ENCODE measurements at places on chromosomes 5 and 9.

GRCh38 chr5:78649211-78649695 is 681 bp upstream of the LHFPL2 start:
- DNase-seq = no peak

- DNase-seq = no peak
Measured at GRCh38 chr5:172795318-172795977, 24.5 kb upstream of the DUSP1 start.

- no peak for DNase-seq
Measured at GRCh38 chr9:72399391-72399790, 34.4 kb upstream of the ZFAND5 start.

- DNase-seq = no peak
Measured at GRCh38 chr9:4662989-4663792, 1.1 kb downstream of the PLPP6 start.

DNA sequence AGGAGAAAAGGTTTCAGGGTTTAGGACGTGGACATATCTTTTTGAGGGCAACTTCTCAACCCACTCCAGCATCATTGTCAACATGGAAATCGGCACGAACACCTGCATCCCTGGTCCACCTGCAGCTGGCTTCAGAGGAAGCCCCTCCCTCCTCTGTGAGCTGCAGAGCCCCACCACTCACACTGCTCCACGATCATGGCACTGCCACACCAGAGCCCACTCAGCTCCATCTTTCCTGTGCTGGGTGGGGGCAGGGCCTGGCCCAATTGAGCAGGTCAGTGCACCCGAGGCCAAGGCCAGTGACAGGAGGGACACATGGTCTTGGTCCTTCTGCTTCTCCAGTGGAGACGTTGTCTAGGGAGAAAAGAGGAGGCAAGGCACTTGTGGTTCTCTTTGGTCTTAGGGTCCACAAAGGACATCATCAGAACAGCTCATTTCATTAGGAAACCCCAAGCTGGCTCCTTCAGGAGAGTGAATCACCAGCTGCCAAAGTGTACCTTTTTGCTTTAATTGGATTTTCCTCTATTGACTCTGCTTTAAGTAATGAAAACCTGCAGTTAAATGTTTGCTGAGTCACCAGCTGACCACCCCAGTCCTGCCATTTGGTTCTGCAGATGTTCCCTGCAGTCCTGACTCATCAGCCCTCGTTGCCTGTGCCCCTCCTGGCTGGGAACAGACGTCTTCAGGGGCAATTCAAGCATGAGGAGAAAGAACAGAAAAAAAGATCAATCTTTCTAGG is 56.2 kb downstream of the UBE2QL1 start:
- no peak for DNase-seq

DNA sequence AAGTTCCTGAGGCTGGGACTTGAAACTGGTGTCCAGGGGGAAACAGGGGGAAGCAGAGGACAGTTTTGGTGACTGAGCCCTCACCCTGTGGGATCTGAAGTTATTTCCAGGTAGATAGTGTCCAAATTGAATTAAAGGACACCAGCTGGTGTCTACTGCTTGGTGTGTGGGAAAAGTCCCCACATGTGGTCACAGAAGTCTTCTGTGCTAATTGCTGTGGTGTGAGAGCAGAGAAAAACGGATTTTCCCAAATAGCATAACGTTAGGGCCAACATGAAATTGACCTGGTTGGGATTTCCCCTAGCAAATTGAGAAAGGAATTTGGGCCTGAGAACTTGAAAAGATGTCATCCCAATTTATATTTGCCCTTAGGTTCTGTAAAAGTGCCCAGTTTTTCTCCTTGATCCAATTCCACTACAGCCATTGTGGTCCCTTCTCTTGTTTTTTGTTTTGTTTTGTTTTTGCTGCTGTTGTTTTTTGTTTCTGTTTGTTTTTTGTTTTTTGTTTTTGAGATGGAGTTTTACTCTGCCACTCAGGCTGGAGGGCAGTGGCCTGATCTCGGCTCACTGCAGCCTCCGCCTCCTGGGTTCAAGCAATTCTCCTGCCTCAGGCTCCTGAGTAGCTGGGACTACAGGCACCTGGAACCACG is 5.6 kb upstream of the STARD4 start:
- no peak for DNase-seq

DNA sequence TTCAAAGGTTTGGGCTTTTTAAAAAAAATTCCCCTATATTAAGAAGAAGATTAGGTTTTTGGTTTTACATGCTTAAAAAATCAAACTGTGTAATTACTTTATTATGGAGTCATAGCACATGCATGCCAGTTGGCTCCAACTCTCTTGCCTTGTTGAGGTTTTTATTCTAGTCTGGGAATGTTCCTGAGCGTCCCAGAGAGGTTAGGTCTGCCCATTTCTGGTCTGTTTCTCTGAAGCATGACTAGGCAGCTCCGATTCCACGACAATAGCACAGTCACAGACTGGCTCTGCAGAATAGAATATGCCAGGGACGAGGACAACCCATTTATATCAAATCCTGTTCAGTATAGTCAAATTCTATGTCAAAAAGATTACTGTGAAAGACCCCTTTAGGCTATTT is 217.0 kb downstream of the PCSK5 start:
- no peak for DNase-seq

DNA sequence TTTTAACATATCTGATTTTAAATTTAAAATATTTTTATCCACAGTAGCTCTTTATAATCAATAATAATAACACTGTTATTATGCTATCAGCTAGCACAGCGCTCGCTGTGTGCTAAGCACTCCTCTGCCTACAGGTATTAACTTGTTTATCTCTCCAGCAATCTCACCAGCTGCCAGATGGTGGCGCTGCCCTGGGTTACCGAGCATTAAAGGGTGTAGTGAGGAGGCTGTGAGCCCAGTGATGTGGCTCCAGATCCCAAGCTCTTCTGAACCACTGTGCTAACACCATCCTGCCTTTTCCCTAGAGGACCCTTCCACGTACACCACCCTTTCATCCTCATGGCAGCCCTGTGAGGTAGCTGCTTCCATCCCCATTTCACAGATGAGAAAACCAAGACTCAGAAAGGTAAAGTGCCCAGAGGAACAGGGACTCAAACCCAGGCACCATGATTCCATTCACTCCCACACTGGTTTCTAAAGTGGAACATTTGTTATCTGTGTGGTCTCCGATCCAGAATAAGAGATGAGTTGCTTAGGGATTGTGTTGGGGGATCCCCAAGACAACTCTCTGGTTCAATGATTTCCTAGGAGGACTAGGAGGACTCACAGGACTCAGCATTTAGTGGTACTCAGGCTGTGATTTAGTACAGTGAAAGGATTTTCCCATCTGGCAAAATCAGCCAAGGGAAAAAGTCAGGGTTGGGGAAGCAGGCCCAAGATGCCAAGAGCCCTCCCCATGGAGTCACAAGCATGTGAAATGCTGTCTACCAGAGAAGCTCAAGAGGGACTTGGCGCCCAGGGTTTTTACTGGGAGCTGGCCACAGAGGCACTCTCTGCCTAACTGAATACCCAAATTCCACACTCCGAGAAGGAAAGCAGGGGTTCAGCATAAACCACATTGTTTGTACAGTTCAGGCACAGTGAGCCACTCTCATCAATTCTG is 7.0 kb downstream of the IGFBPL1 start:
- peak; percentile 57 for DNase-seq

DNA sequence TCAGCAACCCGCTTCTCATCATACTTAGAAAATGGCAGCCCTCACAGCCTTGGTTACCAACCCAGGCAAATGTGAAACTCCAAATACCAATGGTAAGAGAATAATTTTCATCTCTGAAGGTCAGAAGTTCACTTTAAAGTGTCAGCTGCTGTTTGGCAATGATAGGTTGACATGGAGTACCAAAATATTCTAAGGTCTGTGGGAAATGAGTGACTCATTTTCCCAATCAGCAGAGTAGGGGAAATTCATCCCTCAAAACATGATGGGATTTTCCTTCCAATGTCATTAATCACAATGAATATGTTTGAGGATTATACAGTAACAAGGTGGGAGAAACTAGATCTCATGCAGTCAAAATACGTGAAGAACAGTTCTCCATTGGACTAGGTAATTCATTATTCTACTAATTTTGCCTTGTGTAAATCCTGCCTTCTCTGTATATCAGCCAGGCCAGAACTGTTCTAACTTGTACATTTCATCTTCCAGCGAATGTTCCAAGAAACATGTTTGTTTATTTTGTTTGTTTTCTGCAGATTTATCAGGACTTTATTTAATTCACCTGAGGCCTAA is 53.1 kb upstream of the ERBIN start:
- no peak for DNase-seq

GRCh38 chr5:96031811-96032261 is 70.2 kb upstream of the ELL2 start:
- DNase-seq = no peak

- no peak for DNase-seq
Measured at GRCh38 chr5:115573133-115573532, 28.6 kb upstream of the FEM1C start.

DNA sequence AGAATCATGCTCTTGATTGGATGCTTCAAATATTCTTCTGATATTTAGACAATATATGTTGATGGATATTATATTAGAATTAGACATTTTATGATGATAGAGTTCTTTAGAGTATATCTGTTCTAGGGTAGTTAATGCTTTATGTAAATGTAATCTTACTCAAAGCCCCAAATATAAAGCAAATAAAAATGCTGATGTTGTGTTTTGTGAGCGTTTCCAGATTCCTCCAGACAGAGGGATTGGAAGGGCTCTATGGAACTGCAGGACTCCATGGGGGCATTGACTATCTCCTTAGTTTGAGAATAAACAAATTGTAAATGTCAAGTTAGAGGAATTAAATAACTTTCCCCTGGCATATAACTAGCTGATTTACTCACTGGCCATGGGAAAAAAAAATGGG is 184.5 kb downstream of the MRPS30 start:
- DNase-seq = no peak

GRCh38 chr5:14134771-14135170 is 8.4 kb upstream of the TRIO start:
- DNase-seq = no peak

- no peak for DNase-seq
Measured at GRCh38 chr9:95752129-95752731, 123.3 kb upstream of the ERCC6L2 start.

DNA sequence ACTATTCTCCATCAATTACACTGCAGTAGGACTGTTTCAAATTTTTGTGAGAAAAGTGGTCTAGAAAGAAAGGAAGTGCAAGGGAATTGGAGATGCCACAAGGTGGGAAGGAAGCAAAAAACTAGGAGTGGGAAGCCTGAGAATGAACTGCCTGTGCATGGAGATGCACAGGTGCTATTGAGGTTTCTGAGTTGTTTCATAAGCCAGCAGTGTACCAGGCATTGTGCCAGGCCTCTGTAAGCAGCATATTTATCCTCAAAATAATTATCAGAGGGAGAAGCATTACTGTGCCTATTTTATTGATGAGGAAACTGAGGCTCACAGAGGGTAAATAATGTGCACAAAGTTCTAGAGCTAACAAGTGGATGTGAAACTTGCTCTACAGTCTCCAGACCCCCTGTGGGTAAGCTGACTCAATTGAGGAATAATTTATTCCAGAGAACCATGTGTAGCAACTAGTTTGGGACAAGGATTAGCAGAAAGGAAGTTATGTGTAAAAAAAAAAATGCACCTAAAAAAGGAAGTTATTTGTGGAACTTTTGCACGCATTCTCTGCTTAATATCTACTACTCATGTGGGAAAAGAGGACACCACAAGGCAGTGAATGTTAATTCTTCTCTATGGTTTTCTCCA is 96.7 kb downstream of the SNCAIP start:
- no peak for DNase-seq

DNA sequence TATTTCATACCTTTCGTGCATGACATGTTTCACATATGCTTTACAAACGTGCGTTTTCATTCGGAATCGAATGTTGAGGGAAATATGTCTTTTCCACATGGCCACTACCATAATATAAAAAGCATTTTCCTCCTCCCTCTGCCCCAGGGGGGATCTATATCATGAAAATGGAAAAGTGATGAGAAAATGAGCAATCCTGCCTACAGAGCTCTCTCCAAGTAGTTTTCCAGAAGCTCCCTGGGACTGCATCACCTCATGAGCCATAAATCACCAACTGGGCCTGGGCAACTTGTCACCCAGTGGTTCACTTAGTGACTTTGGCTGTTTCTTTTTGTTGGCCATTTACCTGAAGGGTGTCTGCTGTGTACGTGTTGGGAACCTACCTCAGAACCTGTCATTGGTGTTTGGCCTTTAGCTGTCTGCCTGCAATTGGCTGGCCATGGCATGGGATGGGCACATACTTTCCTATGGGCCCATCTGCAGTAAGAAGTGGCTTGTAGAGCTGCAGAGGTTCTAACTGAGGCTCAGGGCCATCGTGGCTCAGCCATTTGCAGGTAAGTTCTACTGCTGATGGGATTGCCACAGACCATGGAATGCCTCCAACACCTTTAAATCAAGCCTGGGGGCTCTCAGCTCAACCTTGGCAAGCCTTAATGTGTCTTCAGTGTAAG is 9.5 kb upstream of the TIFAB start:
- no peak for DNase-seq

- peak; percentile 2 for DNase-seq
Measured at GRCh38 chr5:162641142-162641813, 573.7 kb downstream of the GABRG2 start.

DNA sequence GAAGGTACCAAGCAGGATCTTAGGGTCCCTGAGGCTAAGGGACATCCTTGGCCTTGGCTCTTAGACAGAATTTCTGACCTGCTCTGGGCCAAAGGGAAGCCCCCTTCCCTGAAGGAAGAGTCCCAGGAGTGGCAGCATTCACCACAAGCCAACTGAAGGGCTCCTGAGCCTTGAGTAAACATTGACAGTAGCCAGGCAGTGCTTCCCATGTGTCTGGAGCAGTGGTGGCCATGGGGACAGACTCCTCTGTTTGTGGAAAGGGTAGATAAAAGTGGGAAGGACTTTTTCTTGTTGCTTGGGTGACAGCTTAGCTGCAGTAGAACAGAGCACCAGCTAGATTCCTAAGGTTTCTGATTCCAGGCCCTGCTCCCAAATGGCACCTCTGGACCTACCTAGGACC is 61.4 kb upstream of the VLDLR start:
- DNase-seq = no peak

GRCh38 chr5:16903480-16904300 is 32.4 kb downstream of the MYO10 start:
- DNase-seq = no peak

DNA sequence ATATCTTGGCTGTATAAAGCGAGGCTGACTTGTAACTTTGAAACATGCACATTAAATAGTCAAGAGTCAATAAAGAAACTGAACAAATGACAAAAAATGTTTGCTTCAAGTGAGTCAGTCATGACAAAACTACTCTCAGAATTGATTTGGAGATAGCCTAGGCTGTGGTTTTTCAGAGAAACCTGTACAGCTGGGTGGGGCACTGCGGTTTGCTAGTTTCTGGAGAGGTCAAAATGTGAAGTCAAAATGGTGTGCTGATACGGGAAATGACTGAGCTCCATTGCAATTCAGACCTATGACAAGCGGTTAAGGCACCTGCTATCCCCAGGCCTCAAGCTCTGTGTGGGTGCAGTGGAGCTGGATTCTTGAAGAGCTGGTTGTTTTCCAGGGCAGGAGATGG is 10.3 kb upstream of the CD180 start:
- DNase-seq = peak; percentile 97

- no peak for DNase-seq
Measured at GRCh38 chr5:79840084-79840990, 150.7 kb downstream of the CMYA5 start.

Data from activated CD4-positive, alpha-beta T cell treated with anti-CD3 and anti-CD28 coated beads, Interleukin-2, Interleukin-6, amounts not matched to agents 100 ng/mL and 50 ng/mL, durations not matched to agents 16 hours and 8 hours (primary cell).